Vagina (tissue), 2 donors: ENCODE measurements at places on chromosomes 5 and 9. TPM values are rescaled to one million over a fixed set of nuclear protein-coding genes. Genes with fewer than 3 reads are reported as not detected.

The NUTM2F gene
- not detected for total RNA-seq

The TEX48 gene
- not detected for total RNA-seq

The RXRA gene
- total RNA-seq, result 49.4 TPM

The SPINK6 gene
- not detected for total RNA-seq

The OTULINL gene
- 8.8 TPM for total RNA-seq

The FAM78A gene
- 2.5 TPM for total RNA-seq

The LCN15 gene
- not detected for total RNA-seq

The ADAMTS2 gene
- total RNA-seq, result 17.4 TPM

The LCN2 gene
- total RNA-seq, result 136 TPM

The DENND1A gene
- total RNA-seq, result 20.4 TPM

The KCNV2 gene
- not detected for total RNA-seq

The ZNF354B gene
- total RNA-seq, result 17.7 TPM

The MARVELD2 gene
- 6.4 TPM for total RNA-seq

The SGCD gene
- total RNA-seq, result 6.9 TPM

The KIAA0825 gene
- total RNA-seq, result 2.5 TPM

DNA sequence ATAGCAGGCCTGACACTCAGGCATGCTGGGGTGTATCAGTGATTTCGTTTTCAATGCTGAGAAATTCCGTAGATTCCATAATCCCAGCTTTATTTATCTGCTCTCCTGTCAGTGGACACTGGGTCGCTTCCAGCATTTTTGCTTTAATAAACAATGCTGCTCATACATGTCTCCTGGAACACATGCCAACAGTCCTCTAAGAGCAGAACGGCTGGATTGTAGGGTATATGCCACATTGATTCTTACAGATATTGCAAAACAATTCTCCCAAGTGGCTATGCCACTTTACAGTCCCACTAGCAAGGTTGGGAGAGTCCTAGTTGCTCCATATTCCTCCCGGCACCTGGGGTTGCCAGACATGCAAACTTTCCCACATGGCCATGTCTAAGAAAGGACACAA lies 81.9 kb downstream of the RAPGEF1 start:
- H3K36me3 ChIP-seq, result no peaks in the 10 kb centered on the region
- DNase-seq, result no peak
- peak overlapping the region; percentile 3 for H3K27ac ChIP-seq
- H3K4me3 ChIP-seq, result no peak overlapping the region

DNA sequence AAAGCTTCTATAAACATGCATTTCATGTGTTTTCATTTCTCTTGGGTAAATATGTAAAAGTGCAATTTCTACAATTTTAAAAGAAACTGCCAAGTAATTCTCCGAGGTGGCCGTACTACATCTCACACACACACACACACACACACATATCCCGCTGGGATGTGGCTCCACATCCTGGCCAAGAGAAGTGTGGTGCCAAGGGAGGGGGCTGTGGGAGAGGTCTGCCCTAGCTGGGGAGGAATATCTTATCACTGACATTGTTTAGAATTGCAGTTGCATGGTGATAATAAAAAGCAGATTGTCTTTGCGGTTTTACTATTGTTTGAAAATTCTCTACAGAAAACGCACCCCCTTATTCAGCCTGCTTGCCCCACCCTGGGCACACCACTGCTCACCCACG lies 558.4 kb downstream of the BNC2 start:
- H3K4me3 ChIP-seq, result no peak overlapping the region
- H3K27ac ChIP-seq, result no peak overlapping the region
- DNase-seq, result no peak
- no peaks in the 10 kb centered on the region for H3K36me3 ChIP-seq
- H3K27me3 ChIP-seq, result no peaks in the 10 kb centered on the region

- no peak for DNase-seq
- no peak overlapping the region for H3K4me3 ChIP-seq
- H3K4me1 ChIP-seq, result no peaks in the 10 kb centered on the region
- H3K27ac ChIP-seq, result no peak overlapping the region
Measured at GRCh38 chr5:108481355-108481931, 99.5 kb upstream of the FBXL17 start.

- no peak overlapping the region for H3K4me3 ChIP-seq
- no peaks in the 10 kb centered on the region for H3K36me3 ChIP-seq
- H3K27me3 ChIP-seq, result no peaks in the 10 kb centered on the region
- H3K27ac ChIP-seq, result no peak overlapping the region
- no peak for DNase-seq
Measured at GRCh38 chr9:1875921-1876448, 139.2 kb upstream of the SMARCA2 start.

- H3K27ac ChIP-seq, result peak within 1 kb of the TSS; percentile 79
- no peak for DNase-seq
- H3K4me1 ChIP-seq, result peaks cover 25% of the 10 kb centered on the region
Measured at GRCh38 chr5:179907556-179908324, at the start of gene TBC1D9B. Gene TBC1D9B, minus strand, starts transcription at chr5:179907897. Its CDS starts 76 bp downstream, at chr5:179907821.

GRCh38 chr5:52791366-52791765 lies 3.6 kb downstream of the ITGA1 start:
- H3K4me3 ChIP-seq, result no peak overlapping the region
- DNase-seq, result no peak
- no peaks in the 10 kb centered on the region for H3K27me3 ChIP-seq
- H3K36me3 ChIP-seq, result no peaks in the 10 kb centered on the region

- H3K27ac ChIP-seq, result peak overlapping the region; percentile 100
- no peaks in the 10 kb centered on the region for H3K27me3 ChIP-seq
- DNase-seq, result no peak
Measured at GRCh38 chr9:129463477-129463876, 157.4 kb downstream of the C9orf50 start.

GRCh38 chr9:31597977-31598376 lies 786.5 kb upstream of the ACO1 start:
- H3K36me3 ChIP-seq, result no peaks in the 10 kb centered on the region
- no peaks in the 10 kb centered on the region for H3K4me1 ChIP-seq
- H3K27ac ChIP-seq, result no peak overlapping the region
- DNase-seq, result no peak
- H3K4me3 ChIP-seq, result no peak overlapping the region
- no peaks in the 10 kb centered on the region for H3K27me3 ChIP-seq

DNA sequence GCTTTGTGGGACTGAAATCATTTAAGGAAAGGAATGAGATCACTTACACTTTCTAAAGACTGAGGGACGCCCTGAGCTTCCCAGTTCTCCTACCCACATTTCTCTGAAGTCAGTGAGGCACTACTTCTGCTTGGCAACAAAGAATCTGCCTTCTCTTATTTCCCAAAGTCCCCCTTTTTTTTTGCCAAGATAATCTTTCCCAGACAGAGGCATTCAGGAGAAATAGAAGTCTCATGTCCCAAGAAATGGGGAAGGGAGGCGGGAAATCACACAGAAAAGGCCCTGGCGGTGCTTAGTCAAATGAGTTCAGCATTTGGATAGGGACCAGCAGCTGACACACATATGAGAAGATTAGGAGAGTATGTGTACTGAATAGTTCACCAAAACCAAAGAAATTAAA lies 159.7 kb downstream of the MUSK start:
- no peaks in the 10 kb centered on the region for H3K36me3 ChIP-seq
- H3K27me3 ChIP-seq, result no peaks in the 10 kb centered on the region
- H3K4me1 ChIP-seq, result no peaks in the 10 kb centered on the region
- H3K4me3 ChIP-seq, result no peak overlapping the region
- peak overlapping the region; percentile 29 for H3K27ac ChIP-seq

DNA sequence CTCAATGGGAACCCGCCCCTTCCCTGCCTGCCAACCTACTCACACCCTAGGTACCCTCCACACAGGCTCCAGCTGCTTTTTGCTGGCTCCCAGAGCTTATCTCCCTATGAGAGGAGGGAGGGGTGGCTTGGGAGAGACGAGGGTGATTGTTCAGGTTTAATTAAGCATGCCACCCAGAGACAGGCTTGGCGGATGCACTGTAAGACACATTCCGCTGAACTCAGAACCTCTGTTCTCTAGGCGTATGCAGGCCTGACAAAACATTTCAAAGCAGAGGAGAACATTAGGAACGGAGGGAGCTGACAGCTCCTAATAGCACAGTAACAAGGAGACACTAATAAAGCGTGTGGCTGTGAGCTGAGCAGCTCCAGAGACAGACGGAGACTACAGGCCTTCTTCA lies 80.1 kb downstream of the TRIM32 start:
- H3K27me3 ChIP-seq, result no peaks in the 10 kb centered on the region
- no peaks in the 10 kb centered on the region for H3K36me3 ChIP-seq
- H3K4me3 ChIP-seq, result no peak overlapping the region
- H3K4me1 ChIP-seq, result no peaks in the 10 kb centered on the region

DNA sequence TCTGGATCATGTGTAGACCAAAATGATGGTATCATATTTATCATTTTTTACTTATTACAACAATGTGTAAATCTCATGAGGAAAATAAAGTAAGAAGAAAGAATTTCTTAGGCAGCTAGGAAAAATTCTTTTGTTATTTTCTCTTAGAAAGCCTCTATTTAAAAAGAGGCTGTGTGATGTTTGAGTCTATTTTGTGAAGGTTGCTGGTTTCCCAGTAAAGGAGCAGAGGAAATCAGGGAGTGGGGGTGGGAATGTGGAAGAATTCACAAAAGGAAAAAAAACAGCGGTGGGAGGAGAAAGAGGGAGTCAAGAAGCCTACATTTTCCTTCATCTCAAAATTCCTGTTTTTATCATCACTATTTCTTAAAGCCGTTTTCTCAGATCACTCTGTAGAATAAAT lies 20.1 kb downstream of the PTCH1 start:
- H3K4me3 ChIP-seq, result no peak overlapping the region
- DNase-seq, result no peak
- peaks cover 57% of the 10 kb centered on the region for H3K4me1 ChIP-seq
- no peaks in the 10 kb centered on the region for H3K27me3 ChIP-seq

GRCh38 chr5:91825618-91826017 lies 442.5 kb upstream of the ARRDC3 start:
- H3K4me3 ChIP-seq, result no peak overlapping the region
- no peaks in the 10 kb centered on the region for H3K4me1 ChIP-seq
- no peak for DNase-seq
- H3K36me3 ChIP-seq, result no peaks in the 10 kb centered on the region
- H3K27me3 ChIP-seq, result no peaks in the 10 kb centered on the region
- no peak overlapping the region for H3K27ac ChIP-seq

GRCh38 chr5:180281706-180282105 lies 10.2 kb downstream of the MAPK9 start:
- no peak overlapping the region for H3K4me3 ChIP-seq
- DNase-seq, result no peak
- no peaks in the 10 kb centered on the region for H3K27me3 ChIP-seq
- no peak overlapping the region for H3K27ac ChIP-seq
- H3K36me3 ChIP-seq, result peaks cover 36% of the 10 kb centered on the region

DNA sequence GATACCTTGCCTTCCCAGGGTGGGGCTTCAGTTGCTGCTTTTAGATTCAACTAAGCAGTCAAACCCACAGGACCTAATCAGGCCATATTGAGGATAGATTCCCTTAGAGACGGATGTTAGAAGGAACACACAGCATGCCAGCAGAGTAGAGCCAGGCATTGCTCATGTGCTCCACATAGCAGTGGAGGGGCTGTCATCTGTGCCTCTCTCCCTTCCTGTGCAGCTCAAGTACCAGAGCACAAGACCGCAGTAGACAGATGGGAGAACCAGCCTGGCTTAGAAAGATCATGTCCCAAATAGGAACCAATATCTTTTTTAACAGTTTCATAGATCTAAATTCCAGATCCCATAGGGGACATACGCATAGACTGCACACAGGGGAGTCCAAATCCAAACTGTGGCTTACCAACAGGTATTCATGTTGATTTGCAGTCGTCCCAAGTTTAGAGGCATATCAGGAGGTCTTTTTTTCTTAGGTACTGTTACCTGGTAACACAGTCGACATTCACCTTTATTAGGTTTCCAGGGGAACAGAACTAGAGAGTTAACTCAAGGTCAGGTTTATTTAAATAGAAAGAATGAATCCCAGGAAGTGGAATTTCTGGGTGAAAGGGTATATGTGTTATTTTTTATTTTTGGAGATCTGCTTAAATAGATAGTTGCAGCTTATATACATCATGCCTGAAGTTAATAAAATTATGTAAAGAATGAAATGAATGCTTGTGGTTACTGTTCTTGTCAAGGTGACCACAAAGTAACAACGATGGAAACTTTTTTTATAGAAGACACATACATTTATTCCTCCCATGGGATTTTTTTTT lies 43.5 kb upstream of the PCAT7 start:
- no peaks in the 10 kb centered on the region for H3K36me3 ChIP-seq
- no peak for DNase-seq
- H3K4me3 ChIP-seq, result no peak overlapping the region
- H3K4me1 ChIP-seq, result no peaks in the 10 kb centered on the region
- H3K27ac ChIP-seq, result no peak overlapping the region
- H3K27me3 ChIP-seq, result no peaks in the 10 kb centered on the region

DNA sequence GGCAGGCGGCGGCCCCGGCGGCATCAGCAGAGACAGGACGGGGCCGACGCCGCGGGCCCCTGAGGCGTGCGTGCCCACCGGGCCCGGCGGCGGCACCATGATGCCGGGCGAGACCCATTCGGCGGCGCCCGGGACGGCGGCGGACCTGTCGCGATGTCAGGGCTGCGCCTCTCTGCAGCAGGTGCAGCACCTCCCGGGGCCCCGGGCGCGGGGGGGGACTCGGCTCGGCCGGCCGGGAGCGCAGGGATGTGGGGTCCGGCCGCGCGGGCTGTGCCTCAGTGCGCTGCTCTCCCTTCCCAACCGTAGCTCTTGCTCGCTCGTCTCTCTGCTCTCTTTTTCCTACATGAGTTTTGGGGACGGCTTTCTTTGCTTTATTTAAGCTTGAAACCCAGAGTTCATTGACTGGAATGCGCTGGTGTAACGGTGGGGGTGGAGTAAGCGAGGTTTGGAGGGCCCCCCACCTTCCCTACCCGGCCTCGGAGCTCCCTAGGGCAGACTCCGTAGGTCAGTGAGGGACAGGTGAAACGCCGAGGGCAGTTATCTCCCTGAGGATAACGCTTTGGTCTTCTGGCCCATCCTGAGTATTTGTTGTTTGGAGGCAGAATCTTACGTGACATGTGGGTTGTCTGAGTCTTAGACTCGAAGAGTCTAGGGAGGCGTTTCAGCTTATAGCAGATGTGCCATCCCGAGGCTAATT lies 490 bp downstream of the ICE1 start:
- H3K27me3 ChIP-seq, result no peaks in the 10 kb centered on the region
- peak overlapping the region; percentile 93 for H3K27ac ChIP-seq

DNA sequence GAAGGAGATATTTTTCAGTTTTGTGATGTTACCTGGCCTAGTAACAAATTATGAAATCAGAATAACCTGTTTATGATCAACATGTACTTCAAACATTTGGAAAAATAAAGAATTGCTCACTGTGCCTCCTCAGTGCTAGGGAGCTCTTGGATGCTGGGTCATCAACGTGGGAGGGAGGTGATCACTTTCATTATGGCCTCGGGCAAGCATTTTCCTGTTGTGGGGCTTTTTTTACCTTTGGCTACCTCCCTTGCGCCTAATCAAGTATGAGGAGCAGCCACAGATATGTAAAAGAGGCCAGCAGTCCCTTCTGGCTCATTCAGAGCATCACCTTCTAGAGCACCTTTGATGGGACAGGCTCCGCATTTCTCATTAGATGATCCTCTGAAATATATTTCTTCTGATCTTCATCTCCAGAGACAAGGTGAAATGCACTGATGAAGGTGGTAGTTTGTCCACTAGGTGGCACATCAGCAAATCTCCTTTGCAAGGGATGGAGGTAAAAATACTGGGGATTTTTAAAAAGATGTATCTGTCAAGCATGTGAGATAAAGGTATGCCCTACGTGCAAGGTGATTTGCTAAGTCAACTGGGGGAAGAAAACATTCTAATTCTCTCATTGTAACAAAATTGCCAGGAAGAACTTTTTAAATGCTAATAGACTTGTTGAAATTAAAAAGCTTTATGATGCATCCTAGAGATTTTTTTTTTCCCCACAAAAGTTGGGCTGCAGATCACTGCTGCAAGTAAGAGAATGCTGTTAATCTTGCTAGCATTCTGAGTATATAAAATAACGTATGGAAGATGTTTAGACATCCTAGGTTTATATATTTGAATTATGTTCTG lies 218.2 kb downstream of the MAST4 start:
- no peak overlapping the region for H3K27ac ChIP-seq
- no peaks in the 10 kb centered on the region for H3K27me3 ChIP-seq
- H3K4me1 ChIP-seq, result no peaks in the 10 kb centered on the region
- H3K36me3 ChIP-seq, result no peaks in the 10 kb centered on the region
- no peak for DNase-seq
- no peak overlapping the region for H3K4me3 ChIP-seq
